Activated CD4-positive, alpha-beta memory T cell treated with anti-CD3 and anti-CD28 coated beads for 36 hours (primary cell): ENCODE measurements at places on chromosomes 6 and 20. TPM values are rescaled to one million over a fixed set of nuclear protein-coding genes. Genes with fewer than 3 reads are reported as not detected.
A peak's percentile ranks its signal among the peaks of the same experiment; 100 is the strongest.

Gene GATA5
- total RNA-seq: not detected

Gene CLPSL2
- total RNA-seq: not detected

Gene C6orf15
- not detected for total RNA-seq

Gene ISM1
- 0.34 TPM for total RNA-seq

Gene IMPG1
- total RNA-seq: not detected

Gene MYMX
- not detected for total RNA-seq

Gene MYT1
- total RNA-seq: not detected

- no peak overlapping the region for H3K27ac ChIP-seq
- peaks cover 17% of the 10 kb centered on the region for H3K4me1 ChIP-seq
- no peak for DNase-seq
- H3K27me3 ChIP-seq: no peaks in the 10 kb centered on the region
- peaks cover 29% of the 10 kb centered on the region for H3K36me3 ChIP-seq
- H3K4me3 ChIP-seq: no peak overlapping the region
Measured at GRCh38 chr6:42239736-42240375, 22.2 kb upstream of the MRPS10 start.

DNA sequence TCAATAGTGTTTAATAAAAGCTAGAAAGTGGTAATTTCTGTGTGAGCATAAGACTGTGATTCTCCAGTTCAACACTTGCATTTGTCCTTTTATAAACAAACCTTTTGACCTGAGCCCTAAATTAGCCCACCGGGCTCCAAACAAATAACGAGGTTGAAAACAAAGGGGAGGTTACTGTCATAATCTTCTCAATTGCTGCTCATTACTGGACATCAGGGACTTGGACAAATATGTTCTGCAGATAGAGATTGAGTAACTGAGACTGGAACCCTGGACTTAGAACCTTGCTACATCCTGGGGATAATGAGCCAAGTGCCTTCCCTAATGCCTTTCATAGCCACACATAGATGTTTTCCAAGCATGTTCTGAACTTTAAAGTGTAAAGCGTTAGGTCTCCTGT, 84.2 kb upstream of the PCSK2 start:
- no peaks in the 10 kb centered on the region for H3K27me3 ChIP-seq
- H3K36me3 ChIP-seq: no peaks in the 10 kb centered on the region
- H3K27ac ChIP-seq: no peak overlapping the region
- H3K4me1 ChIP-seq: no peaks in the 10 kb centered on the region

DNA sequence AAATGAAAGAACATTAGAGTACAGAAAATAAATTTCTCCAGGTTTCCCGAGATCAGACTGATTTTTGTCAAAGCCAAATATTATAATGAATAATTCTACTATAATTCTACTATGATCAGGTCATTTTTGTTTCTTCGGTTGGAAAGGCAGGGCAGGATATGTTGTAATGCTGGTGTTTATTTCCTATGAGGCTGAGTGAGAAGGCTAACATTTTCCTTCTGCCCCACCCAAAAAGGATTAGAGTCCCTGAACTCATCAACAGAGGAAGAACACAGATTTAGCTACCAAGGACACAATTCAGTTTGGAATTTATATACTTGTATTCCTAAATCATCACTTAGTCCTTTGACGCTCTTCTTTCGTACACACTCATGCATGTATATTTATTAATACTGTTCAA, 318.9 kb downstream of the SYNE1 start:
- DNase-seq: no peak
- no peaks in the 10 kb centered on the region for H3K36me3 ChIP-seq
- H3K4me1 ChIP-seq: no peaks in the 10 kb centered on the region
- no peak overlapping the region for H3K4me3 ChIP-seq
- H3K27ac ChIP-seq: no peak overlapping the region
- peaks cover 5% of the 10 kb centered on the region for H3K27me3 ChIP-seq

GRCh38 chr20:14127514-14128223, 132.4 kb downstream of the MACROD2 start:
- DNase-seq: no peak
- H3K36me3 ChIP-seq: no peaks in the 10 kb centered on the region
- H3K27ac ChIP-seq: no peak overlapping the region
- H3K27me3 ChIP-seq: no peaks in the 10 kb centered on the region
- no peak overlapping the region for H3K4me3 ChIP-seq
- H3K4me1 ChIP-seq: no peaks in the 10 kb centered on the region

DNA sequence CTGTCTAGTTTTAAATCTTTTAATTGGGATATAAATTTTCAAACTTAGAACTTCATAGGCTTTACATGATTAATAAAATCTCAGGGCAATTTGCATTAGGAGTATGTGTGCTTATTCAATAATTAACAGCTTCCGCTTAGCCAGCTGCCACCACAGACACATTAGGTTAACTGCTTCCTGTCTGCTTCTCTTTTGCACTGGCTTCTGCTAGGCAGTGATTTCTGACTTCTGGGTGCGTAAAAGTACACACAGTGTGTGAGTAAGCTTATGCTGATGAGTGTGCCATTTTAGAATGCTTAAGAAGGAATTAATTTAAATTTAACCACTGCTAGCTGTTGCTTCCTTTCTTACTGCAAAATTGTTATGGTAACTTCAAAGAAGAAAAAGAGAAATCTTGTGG, 73.9 kb downstream of the F13A1 start:
- H3K4me3 ChIP-seq: no peak overlapping the region
- no peak overlapping the region for H3K27ac ChIP-seq
- no peaks in the 10 kb centered on the region for H3K4me1 ChIP-seq
- DNase-seq: no peak

GRCh38 chr20:39871013-39871412, 818.0 kb downstream of the MAFB start:
- H3K27me3 ChIP-seq: no peaks in the 10 kb centered on the region
- no peak for DNase-seq
- no peaks in the 10 kb centered on the region for H3K36me3 ChIP-seq
- no peak overlapping the region for H3K27ac ChIP-seq

GRCh38 chr6:111989743-111990142, 64.2 kb upstream of the CCN6 start:
- peaks cover 92% of the 10 kb centered on the region for H3K4me1 ChIP-seq
- H3K27ac ChIP-seq: peak overlapping the region; percentile 85
- no peak for DNase-seq
- peak overlapping the region; percentile 0 for H3K4me3 ChIP-seq

DNA sequence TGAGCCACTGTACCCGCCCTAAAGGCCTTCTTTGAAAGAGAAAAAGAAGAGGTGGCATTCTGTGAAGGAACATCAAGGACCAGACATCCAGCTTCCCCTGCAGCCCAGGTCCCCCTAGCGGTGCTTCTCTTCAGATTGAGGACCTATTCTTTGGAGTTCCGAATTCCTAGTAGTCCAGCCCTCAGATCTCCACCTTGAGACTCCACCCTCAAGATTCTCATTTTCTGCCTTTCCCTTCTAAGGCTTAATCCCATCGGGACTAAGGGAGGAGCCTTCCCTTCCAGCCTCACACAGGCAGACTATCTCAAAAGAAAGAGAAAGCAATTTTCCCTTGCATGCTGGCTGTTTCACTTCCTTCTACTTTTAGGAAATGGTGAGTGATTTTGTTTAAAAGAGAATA, 32.5 kb downstream of the MUC22 start:
- H3K4me3 ChIP-seq: no peak overlapping the region
- H3K27me3 ChIP-seq: peaks cover 25% of the 10 kb centered on the region
- H3K4me1 ChIP-seq: peaks cover 4% of the 10 kb centered on the region
- no peak overlapping the region for H3K27ac ChIP-seq
- peak; percentile 34 for DNase-seq

GRCh38 chr6:154715446-154715845, 17.8 kb upstream of the SCAF8 start:
- DNase-seq: no peak
- no peak overlapping the region for H3K4me3 ChIP-seq
- peaks cover 3% of the 10 kb centered on the region for H3K27me3 ChIP-seq
- H3K4me1 ChIP-seq: no peaks in the 10 kb centered on the region

DNA sequence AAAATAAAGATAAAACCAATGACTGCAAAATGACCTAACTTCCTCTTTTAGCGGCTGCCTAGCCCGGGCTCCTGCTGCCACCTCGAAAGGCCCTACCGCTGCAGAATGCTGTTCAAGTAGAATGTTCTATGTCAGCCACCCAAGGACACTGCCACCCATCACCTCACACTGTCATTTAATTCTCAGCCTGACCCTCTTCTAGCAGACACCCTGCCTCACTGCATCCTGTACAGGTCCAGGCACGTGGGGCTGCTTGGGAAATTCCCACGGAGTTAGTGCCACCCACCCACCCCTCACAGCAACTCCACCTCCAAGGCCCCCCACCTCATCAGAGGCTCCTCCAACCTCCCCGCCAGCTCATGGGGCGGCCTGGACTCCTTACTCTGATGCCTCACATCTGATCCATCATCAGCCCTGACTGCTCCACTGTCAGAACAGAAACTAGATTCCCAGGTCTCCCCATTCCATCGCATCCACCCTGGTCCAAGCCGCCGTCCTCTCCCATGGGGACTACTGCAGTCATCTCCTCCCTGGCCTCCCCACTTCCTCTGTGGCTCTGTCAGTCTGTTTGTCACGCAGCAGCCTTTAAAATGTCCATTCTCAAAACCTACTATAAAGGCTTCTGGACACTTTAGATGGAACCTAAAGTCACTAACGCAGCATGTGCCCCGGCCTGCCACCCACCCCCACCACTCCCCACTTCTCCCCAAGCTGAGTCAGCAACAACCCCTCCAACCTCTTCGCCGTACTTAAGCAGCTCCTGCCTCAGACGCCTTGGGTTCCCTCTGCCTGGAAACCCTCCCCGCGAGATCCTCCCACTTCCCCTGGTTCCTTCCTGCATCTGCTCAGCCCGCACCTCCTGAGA, 17.0 kb downstream of the NFATC2 start:
- peak overlapping the region; percentile 94 for H3K27ac ChIP-seq
- H3K36me3 ChIP-seq: peaks cover 43% of the 10 kb centered on the region
- H3K27me3 ChIP-seq: no peaks in the 10 kb centered on the region

GRCh38 chr6:2190661-2191389, 54.6 kb downstream of the GMDS start:
- H3K4me3 ChIP-seq: no peak overlapping the region
- peaks cover 3% of the 10 kb centered on the region for H3K36me3 ChIP-seq
- no peak overlapping the region for H3K27ac ChIP-seq
- peaks cover 12% of the 10 kb centered on the region for H3K4me1 ChIP-seq
- DNase-seq: no peak

DNA sequence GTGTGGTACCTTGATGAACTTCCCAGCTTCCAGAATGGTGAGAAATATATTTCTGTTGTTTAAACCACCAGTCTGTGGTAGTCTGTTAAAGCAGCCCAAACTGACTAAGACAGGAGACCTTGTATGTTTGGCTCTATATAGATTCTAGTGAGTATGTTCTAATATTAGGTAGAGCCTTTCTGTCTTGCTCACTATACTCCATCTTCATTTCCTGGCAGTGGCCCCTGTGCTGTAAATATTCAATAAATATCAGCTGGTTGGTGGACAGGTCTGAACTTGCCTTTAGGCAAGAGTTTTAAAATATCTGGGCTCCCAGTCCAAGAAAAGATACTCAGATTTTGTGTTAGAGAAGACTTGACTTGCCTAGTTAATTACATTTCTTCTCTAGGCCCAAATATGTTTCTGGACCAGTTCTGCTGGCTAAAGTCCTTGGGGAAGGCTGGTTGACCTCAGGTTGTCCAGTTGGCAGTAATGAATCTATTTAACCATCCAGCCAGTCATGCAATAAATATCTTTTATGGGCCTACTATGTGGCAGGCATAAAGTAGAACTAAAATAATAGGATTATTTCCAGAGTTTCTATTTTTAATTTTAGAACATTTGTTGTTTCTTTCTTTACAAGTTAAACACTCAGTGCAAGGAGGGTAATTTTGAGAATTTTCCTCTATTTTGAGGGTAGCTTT, 22.3 kb downstream of the PPP1R14C start:
- H3K27ac ChIP-seq: no peak overlapping the region
- DNase-seq: no peak
- peaks cover 12% of the 10 kb centered on the region for H3K4me1 ChIP-seq
- H3K27me3 ChIP-seq: peaks cover 28% of the 10 kb centered on the region
- no peaks in the 10 kb centered on the region for H3K36me3 ChIP-seq

DNA sequence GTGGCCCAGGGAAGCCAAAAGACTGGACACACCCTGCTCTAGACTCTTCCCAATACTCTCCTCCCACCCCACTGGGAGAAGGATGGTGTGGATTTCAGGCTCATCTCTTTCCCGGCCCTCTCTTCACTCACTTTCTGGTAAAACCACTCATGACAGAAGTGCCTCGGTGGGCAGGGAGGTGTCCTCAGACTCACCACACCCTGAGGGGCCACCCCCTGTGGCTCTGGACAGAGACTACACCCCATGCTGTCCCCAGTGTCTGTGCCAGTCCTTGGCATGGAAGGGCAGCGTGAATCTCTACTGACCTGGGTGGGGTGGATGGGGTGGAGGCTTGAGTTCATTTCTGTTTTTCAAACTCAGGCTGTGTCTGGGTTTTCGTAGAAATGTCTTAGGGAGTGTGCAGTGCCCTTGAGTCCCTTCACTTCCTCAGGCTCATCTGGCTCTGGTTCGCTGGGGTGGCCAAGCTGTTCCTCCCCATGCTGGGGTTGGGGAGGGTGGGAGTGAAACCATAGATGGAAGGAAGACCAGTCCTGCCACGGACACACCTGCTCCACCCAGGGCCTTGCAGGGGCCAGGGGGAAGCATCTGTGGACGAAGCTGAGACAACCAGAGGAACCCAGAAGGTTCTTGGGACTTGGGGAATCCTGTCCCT, 59.1 kb downstream of the EZR start:
- H3K36me3 ChIP-seq: peaks cover 53% of the 10 kb centered on the region
- DNase-seq: no peak
- no peaks in the 10 kb centered on the region for H3K27me3 ChIP-seq
- no peak overlapping the region for H3K27ac ChIP-seq

DNA sequence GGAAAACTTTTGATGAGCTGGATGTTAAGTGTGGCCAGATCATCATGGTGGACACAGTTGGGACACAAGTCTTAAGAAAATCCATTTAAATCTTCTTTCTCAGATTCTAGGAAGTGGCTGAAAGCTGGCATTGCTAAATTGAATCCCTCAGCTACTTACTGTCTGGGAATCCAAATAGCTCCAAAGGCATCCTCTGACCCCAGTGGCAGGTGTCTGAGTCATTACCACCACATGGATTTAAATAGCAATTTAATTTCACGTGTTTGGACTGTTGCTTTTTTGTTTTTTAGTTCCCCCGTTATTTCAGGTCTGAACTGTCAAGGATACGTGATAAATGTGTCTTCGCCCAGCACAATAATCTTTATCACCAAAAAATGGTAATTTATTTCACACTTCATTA, 33.2 kb upstream of the HDGFL1 start:
- H3K27me3 ChIP-seq: no peaks in the 10 kb centered on the region
- no peak for DNase-seq
- H3K4me1 ChIP-seq: no peaks in the 10 kb centered on the region
- no peak overlapping the region for H3K4me3 ChIP-seq
- H3K36me3 ChIP-seq: no peaks in the 10 kb centered on the region

GRCh38 chr6:63997734-63998133, 362.1 kb downstream of the PHF3 start:
- H3K27me3 ChIP-seq: no peaks in the 10 kb centered on the region
- no peaks in the 10 kb centered on the region for H3K4me1 ChIP-seq
- H3K4me3 ChIP-seq: no peak overlapping the region
- no peak for DNase-seq
- no peaks in the 10 kb centered on the region for H3K36me3 ChIP-seq

- DNase-seq: no peak
- no peaks in the 10 kb centered on the region for H3K27me3 ChIP-seq
- H3K4me3 ChIP-seq: peak overlapping the region; percentile 76
- no peaks in the 10 kb centered on the region for H3K36me3 ChIP-seq
- H3K27ac ChIP-seq: peak overlapping the region; percentile 71
- peaks cover 41% of the 10 kb centered on the region for H3K4me1 ChIP-seq
Measured at GRCh38 chr20:53828682-53829254, 235.1 kb upstream of the ZNF217 start.

GRCh38 chr6:133833949-133834359, 55.0 kb upstream of the TCF21 start:
- H3K4me1 ChIP-seq: peaks cover 3% of the 10 kb centered on the region
- H3K27ac ChIP-seq: no peak overlapping the region
- H3K4me3 ChIP-seq: no peak overlapping the region
- peaks cover 12% of the 10 kb centered on the region for H3K27me3 ChIP-seq
- no peak for DNase-seq

- no peak overlapping the region for H3K27ac ChIP-seq
- DNase-seq: no peak
Measured at GRCh38 chr6:72322771-72323170, 299.1 kb upstream of the KCNQ5 start.
